ENCODE measurements at places on chromosomes 16 and 17. TPM values are rescaled to one million over a fixed set of nuclear protein-coding genes. Genes with fewer than 3 reads are reported as not detected.

Gene CX3CL1
- total RNA-seq = 1.2 TPM

Gene CIITA
- total RNA-seq = 11.1 TPM

GRCh38 chr17:61475726-61476125, 23.5 kb downstream of the TBX4 start:
- DNase-seq = no peak

DNA sequence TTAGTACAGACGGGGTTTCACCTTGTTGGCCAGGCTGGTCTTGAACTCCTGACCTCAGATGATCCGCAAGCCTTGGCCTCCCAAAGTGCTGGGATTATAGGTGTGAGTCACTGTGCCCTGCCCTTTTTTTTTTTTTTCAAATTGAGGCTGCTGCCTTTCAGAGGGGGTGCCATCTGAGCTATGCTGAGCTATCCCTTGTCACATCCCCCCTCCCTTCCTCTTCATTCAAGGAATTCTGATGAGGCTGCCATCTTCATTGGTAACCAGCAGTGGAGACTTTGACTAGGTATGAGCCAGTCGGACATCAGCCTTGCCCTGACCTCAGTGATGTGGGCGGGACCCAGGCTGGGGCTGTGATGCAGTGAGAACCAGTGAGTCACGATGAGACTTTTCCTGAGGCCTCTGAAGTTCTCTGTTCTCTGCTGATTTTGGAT, 24.4 kb upstream of the GPT2 start:
- peak; percentile 57 for DNase-seq

DNA sequence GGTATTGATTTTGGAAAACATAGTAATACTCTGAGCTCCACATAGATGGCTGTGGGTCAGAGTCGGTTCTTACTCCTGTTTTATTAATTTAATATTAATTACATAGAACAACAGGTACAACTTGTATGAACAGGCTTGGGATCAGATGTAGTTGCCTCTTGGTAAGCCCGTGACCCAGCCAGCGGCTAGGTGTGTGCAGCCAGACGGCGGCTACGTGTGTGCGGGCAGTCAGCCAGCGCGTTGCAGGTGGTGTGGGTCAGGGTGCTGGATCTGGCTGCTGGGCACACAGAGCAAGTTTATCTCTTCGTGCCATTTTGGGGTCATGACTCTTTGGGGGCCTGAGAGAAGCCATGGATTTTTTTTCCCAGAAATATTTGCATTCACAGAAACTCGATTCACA, 30.3 kb downstream of the DBNDD1 start:
- no peak for DNase-seq

GRCh38 chr16:1535391-1536291, 2.2 kb downstream of the TMEM204 start:
- DNase-seq = no peak

- no peak for DNase-seq
Measured at GRCh38 chr16:48526058-48526957, 83.7 kb downstream of the N4BP1 start.

DNA sequence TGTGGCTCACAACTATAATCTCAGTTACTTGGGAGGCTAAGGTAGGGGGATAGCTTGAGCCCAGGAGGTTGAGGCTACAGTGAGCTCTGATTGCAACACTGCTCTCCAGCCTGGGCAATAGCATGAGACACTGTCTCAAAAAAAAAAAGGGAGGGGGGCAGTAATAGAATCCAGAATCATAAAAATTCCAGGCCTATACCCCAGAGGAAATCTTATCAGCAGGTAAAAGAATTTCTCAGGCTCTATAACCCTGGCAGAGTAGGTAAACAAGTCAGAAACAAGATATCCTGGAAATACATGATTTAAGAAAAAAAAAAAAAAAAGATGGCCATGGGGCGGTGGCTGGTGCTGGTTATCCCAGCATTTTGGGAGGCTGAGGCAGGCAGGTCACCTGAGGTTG, 12.9 kb downstream of the SPAG9 start:
- no peak for DNase-seq

DNA sequence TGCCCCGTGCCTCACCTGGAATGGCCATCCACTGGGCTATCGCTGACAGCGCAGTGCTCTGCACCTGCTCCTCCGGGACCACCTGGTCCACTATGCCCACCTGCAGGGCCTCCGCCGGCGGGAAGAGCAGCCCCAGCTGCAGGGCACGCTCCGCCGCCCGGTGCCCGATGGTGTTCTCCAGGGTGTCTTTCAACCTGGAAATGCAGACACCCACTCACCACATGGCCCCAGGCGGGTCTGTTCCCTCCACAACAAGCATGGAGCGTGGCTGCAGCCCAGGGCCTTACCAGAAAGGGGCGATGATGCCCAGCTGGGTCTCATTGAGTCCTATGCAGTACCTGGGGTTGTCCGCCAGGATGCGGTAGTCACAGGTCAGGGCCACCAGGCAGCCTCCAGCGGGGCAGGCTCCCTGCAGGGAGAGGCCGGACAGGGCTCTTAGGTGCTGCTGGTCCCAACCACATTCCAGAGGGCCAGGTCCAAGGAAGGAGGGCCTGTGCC, 6.8 kb downstream of the DNASE1L2 start:
- no peak for DNase-seq

GRCh38 chr16:31430380-31431052, 2.4 kb upstream of the COX6A2 start:
- DNase-seq = no peak

- no peak for DNase-seq
Measured at GRCh38 chr16:70679671-70680494, 6.0 kb downstream of the MTSS2 start.

DNA sequence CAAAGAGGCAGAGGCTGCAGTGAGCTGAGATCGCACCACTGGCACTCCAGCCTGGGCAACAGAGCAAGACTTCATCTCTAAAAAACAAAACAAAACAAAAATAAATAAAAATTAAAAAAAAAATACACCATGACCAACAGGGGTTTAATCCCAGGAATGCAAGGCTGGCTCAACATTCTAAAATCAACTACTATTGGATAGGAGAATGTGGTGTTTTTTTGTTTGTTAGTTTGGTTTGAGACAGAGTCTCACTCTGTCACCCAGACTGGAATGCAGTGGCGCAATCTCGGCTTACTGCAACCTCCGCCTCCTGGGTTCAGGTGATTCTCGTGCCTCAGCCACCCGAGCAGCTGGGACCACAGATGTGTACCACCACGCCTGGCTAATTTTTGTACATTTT, 19.9 kb downstream of the GFOD2 start:
- DNase-seq = no peak

DNA sequence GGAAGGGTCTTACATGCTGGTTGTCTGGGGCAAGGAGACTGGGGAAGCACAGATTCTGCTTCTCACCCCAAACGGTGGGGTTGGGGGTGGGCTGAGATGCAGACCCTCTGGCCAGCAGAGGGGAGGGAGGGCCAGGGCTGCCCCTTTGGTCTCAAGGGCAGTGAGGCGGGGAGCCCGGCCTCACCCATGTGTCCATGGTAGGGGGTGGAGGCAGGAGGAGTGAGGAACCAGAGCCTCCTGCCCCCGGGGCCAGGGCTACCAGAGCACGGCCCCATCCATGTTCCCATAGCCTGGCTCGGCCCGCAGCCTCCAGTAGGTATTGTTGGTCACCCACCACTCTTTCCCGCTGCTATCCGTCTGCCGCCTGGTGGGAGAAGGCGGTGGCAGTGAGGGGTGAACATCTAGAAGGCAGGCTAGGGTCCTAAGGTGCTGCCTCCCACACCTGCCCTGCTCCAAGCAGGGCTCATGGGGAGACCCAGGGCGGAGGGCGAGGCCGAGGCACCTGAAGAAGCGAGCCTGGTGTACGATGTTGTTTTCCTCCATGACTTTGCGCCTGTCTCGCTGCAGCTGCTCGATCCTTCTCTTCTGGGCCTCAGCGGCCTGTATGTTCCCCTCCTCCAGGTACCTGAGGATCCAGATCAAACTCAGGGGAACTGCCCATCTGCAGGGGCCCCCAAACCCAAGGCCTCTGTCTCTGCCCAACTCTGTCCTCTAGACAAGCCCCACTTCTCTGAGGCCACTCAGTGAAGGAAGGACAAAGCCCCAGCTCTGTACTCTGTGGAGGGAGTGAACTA, 13.4 kb downstream of the OSBPL7 start:
- no peak for DNase-seq

GRCh38 chr17:49003557-49004511, 6.6 kb downstream of the IGF2BP1 start:
- peak; percentile 73 for DNase-seq

DNA sequence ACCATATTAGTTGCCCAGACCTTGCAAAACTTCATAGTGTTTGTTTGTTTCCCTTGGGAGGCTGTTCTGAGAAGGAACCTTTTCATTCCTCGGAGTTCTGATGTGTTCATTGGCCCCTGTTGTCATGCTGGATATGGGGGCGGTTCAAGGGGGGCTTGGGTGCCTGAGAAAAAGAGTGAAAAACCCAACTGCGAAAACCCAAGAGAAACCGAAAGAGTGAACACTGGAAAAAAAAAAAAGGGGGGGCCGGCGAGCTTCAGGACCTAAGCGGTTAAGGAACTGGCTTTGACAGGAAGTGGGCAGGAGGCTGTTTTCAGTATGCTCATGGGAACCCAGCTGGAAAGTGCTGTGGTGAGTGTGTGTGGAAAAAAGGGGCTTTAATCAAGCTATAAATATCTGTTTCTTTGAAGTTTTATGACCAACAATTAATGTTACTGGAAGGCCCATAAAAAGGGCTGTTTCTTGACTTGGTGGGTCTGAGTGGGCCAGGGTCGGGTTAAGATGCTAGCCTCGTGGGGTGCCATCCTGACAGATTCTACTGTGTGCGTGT, 510.7 kb downstream of the MAF start:
- peak; percentile 55 for DNase-seq

DNA sequence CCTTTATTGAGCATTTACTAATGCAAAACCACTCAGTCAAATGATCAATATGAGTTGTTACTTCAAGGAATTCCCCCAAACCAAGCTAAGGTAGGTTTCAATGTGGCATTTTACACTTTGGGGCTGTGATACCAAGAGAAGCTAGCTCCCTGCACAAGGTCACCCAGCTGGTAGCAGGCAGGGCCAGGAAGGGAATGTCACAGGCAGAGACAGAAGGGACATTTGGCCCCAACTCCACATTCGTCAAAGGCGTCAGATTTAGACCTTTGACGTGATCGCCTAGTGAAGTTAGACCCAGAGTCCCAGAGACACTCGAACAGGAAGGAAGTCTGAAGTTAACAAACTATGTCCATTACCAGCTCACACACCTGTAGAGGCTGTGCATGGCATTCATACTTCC, 5.5 kb upstream of the SMG1 start:
- no peak for DNase-seq

- no peak for DNase-seq
Measured at GRCh38 chr17:48587276-48588073, 2.6 kb downstream of the HOXB3 start.
